ENCODE measurements at places on chromosomes 3 and 15.

DNA sequence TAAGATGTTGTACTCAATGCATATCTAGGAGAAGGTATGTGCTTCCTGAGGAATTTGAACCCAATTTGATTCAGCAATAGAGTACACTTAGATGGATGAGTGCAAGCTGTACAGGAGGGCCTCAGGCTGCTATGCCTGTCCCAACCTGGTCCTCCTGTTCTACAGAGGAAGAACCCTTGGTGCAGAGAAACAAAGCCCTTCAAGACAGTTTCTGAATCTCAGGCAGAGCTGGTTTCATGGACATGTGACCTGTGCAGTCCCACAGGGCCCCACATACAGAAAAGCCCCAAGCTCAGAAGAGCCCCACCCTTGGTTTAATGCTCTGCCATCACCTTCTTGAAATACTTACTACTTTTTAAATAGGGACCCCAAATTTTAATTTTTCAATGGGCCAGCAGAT, 15.3 kb downstream of the FOXP1 start:
- DNase-seq = no peak

GRCh38 chr15:65529762-65530317, 423 bp upstream of the HACD3 start:
- no peak for DNase-seq

DNA sequence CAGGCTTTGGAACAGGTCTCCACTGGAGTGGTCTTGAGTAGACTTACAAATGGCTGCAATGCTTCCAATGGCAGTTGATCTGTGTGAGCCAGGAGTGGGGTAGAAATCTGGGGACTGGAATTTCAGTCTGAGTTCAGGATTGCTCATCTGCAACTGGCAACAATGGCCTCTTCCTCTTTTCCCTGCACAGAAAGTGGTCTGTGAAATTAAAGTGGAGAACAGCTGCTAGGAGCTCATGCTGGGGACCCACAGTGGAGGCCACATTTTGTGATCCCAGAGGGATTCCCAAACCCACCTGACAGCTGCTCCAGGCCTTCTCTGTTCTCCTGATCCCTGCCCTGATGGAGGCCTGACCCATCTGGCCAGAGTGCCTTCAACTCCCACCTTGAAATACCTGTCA, 49.6 kb downstream of the CEMIP start:
- DNase-seq = no peak

GRCh38 chr15:65028921-65029735, at the start of gene MTFMT:
TSS of gene MTFMT (minus strand) at chr15:65029639. CDS start at chr15:65029613, 26 bp downstream.
- DNase-seq = peak; percentile 89

DNA sequence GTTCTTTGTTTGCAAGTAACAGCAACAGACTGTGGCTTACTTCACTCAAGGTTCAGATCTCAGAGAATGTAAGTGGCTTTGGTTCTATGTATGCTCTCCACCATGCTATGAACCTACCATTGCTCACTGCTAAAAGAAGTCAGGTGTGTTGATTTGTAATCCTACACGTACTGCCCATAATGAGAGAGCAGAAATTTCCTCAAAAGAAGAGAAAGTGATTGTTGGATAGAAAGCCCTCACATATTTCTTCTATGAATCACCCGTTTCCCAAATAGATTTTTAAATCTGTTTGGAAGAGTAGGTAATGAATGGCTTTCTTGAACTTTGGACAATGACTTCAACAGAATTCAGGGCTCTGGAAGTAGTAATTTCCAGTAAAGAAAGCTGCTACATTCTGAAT, 565.4 kb downstream of the ROBO2 start:
- DNase-seq = no peak

- no peak for DNase-seq
These were observed 122.0 kb downstream of the MECOM start for GRCh38 chr3:169541528-169541927.

DNA sequence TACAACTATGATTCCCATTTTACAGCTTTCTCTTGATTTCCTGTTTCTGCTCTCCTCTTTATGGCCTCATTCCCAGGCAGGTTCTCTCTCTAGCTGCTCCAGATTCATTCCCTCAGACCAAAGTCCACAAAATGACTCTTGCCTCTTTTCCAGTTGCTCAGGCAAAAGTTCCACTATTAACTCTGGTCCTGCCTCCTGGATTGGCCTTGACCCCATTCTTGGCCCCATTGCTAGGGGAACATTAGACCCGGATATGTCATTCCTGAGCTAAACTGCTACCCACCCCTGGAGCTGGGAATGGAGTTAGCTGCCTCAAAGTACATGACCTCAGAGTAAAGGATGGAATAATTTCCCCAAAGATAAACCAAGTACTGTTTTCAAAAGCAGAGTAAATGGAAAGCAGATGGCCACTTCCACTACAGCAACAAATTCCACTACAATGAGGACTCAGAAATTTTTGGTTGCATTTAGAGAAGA, 73.0 kb upstream of the GAP43 start:
- DNase-seq = no peak

DNA sequence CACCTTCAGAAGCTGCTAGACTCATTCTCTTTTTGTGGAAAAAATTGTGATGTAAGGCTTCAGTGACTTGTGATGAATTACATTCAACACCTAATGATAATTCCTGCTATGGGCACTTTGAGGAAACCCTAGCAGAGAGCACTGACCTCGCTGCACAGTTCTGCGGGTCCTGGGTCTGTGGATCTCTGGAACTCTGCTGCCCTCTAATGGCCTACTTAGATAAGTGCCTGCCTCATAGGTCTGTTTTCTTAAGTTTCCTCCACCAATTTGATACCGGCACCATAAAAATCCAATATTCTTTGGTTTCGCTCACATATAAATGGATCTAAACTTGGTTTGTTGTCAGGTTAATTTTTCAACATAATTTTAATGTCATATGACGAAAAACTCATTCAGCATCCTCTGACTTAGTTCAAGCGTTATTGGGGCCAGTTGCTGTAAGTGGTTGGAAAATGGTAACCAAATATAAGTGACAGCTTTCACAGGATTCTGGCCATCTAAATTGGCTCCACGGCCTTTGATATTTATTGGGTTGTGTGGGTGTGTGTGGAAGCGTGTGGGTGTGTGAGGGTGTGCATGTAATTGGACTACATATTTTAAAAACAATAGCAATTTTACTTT, 10.4 kb downstream of the SLITRK3 start:
- DNase-seq = no peak

DNA sequence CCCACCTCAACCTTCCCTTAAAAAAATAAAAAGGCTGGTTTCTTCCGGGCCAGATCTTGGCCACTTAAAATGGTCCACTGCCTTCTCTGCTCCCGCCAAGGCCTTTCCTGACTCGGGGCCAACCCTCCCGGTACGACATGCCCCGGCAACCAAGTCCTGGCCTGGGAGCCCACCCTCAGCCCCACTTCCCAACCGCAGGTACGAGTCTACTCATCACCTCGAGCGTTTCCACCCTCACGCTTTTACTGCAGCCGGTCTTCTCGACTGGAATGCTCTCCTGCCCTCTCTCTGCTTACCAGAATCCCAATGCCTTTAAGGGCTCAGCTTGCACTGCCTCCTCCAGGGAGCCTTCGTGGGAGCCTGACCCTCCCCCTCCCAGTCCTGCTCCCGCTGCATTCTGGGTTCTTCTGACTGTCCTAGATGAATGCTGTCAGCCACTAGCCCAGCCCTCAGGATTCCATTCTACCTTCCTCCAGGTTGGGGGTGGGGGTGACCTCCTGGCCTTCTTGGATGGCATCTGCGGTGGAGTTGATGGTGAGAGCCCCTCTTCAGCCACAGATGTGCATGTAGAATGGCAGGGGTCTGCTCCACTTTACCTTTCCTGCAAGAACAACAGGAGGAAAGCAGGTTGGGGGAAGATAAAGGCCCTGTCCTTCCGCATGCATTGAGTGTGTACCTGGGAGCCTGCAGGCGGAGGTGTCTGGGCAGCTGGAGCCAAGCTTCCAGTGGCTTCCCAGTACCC, 1.1 kb upstream of the CSRNP1 start:
- no peak for DNase-seq

GRCh38 chr15:44296625-44297524, 8.4 kb downstream of the GOLM2 start:
- no peak for DNase-seq

- no peak for DNase-seq
These were observed 25.5 kb upstream of the GREM1 start for GRCh38 chr15:32692286-32692685.

- peak; percentile 77 for DNase-seq
These were observed 24.8 kb downstream of the GABRA5 start for GRCh38 chr15:26891448-26892181.

DNA sequence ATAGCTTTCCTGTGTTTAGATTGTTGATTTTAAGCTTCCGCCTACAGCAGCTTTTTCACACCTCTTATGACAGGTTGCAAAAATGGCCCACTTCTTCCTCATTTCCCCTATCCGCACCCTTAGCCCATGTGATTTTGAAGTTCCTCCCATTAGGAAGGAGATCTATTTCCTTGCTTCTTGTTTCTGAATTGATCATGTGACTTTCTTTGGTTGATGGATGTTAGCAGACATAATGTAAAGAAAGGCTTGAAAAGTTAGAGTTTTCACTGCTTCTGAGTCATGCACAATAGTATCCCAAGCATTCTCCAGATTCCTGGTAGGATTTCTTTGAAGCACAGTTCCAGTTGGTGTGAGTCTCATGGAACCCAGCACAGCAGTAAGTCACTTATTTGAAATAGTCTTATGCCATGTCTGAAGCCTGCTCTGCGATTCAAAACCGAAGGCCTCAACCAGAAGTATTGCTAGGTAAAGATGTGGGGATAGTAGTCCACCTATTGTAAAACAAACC, 76.6 kb downstream of the EDEM1 start:
- DNase-seq = no peak

GRCh38 chr15:40051616-40052415, 12.8 kb upstream of the SRP14 start:
- DNase-seq = no peak

GRCh38 chr15:43774062-43774461, 2.7 kb downstream of the ELL3 start:
- DNase-seq = no peak

- DNase-seq = no peak
These were observed 66.3 kb upstream of the EPHA6 start for GRCh38 chr3:96748139-96748538.

DNA sequence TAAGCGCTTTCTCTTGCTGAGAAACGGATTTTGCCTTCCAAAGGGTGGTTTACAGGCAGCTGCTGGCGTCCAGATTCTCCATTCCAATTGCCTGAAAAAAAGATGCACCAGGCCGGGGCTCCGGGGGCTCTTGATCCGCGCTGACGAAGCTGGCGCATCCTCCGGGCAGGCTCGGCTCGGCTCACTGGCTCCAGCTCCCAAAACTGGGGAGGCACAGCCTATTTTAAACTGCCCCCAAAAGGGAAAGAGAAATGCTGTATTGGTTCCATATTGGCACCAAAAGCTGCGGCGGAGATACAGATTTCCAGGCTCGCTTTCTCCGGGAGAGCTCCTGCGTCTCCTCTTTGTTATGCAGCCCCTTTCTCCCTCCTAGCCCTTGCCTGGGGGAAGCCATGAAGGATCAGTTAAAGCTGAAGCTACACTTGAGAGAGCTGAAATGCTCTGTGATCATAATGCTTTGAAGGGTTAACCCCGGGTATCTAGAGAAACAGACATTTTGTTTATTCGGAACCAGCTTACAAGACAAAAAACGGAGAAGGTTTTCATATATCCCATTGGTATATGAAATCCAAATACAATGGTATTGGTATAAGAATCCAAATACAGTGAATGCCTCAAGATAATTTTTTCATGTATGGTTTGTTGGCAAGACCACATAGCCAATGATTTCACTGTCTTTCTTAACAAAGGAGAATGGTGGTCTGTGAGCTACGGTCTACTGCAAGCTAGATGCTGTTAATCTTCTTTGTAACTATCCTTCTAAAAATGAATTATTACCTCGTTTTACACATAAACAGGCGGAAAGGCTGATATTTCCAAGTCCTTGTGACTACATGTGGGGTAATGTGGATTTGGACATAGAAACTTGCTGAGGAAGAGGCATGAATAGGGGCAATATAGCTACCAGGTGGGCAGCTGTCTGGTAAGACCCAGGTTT, 693 bp downstream of the CD200 start:
- DNase-seq = peak; percentile 48

DNA sequence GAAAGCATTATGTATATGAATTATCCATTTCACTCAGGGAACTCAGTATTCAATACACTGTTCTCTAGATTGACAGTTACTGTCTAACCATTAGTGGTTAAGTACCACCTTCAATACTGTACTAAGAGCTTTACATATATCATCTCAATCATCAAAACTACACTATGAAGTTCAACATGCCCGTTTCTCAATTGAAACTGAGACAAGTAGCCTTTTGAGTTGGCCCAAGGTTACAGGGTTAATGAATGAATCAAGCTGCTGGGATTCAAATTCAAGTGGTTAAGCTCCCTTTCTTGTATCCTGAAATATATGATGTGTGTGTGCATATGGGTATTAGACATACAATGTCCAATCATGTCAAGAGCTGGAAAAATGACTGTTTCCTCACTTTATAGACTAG, 5.8 kb downstream of the TASOR start:
- no peak for DNase-seq

DNA sequence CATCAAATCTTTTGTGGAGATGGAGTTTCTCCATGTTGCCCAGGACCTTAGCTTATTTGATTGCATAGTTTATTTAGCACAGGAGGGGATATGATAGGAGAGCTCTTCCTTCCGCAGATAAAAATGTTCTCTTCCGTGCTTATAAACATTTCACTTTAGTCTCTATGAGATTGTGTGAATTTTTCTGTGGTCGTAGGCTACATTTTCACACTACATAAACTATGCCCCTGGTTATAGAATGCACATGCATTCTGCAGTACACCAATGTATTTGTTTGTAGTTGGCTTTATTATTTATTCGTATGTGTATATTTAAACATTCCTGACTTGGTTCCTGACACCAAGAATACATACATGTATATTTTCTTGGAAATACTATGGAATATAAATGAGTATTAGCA, 139.2 kb downstream of the UBE2E2 start:
- DNase-seq = no peak

GRCh38 chr3:31294430-31295149, 238.1 kb upstream of the STT3B start:
- no peak for DNase-seq

- no peak for DNase-seq
These were observed 68.9 kb upstream of the HERC1 start for GRCh38 chr15:63902671-63903035.

DNA sequence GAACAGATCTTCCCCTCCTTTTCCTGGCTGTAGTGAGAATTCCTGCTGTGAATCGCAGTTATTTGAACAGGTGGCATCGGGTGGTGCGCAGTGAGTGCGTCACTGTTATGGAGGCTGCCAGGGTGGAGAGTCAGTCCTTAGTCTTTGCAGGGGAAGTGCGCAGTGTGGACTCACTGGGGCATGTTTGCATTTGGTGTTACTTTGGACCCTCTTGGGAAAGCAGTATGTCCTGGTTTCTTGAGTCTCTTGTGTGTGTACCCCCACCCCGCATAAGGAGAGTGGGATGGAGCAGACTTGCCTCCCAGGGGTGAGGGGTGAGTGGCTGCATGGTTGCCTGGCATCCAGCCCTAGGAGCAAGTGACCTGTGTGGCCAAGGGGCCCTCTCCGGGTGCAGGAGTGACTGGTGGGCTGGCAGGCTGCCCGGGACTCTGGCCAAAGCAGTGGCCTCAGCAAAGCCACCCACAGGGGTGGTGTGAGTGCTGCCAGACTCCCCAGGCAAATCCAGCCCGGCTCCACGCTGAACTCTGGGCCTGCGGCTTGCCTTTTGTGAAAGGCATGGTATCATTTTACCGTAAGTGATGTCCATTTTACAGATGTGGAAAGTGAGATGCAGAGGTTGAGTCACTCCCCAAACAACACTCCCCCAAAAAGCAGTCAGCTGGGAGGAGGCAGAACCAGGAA, 46.4 kb downstream of the DNASE1L3 start:
- no peak for DNase-seq

- DNase-seq = no peak
These were observed 375.1 kb downstream of the FOXP1 start for GRCh38 chr3:71208211-71209095.
